ENCODE measurements at places on chromosomes 5 and 9.

- DNase-seq, result no peak
Measured at GRCh38 chr5:73160239-73160671, 12.7 kb upstream of the TMEM174 start.

GRCh38 chr9:19087106-19088000 is 15.4 kb downstream of the HAUS6 start:
- DNase-seq, result no peak

DNA sequence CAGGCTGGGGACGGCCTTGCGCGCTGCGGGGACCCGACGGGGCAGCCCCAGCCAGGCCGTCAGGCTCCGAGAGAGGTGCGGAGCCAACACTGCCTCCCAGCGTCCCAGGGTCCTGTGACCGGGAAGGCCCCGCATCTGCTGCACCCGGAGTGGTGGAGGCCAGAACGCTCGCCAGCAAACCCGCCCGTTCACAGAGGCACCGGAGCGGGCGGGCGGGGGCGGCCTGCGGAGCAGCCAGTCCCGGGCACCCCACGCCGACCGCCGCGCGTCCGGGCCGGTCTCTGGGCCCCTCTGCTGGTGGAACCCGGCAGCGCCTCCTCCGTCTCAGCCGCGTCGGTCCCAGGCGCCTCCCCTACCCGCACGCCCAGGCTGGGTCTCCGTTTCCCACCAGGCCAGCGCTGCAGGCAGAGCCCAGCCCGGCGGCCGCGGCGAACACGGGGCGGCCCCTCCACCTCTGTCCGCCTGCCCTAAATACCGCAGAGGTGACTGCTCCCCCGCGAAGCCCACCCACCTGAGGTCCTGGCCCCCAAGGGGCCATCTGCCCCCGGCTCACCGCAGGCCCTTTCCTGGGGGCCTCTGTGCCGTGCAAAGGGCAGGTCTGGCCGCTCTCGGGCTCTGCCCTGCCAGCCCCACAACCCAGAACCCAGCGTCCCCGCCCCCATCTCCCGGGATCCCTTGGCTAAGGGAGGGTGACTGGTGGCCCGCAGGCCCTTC is 15.9 kb downstream of the EXD3 start:
- DNase-seq, result peak; percentile 23

DNA sequence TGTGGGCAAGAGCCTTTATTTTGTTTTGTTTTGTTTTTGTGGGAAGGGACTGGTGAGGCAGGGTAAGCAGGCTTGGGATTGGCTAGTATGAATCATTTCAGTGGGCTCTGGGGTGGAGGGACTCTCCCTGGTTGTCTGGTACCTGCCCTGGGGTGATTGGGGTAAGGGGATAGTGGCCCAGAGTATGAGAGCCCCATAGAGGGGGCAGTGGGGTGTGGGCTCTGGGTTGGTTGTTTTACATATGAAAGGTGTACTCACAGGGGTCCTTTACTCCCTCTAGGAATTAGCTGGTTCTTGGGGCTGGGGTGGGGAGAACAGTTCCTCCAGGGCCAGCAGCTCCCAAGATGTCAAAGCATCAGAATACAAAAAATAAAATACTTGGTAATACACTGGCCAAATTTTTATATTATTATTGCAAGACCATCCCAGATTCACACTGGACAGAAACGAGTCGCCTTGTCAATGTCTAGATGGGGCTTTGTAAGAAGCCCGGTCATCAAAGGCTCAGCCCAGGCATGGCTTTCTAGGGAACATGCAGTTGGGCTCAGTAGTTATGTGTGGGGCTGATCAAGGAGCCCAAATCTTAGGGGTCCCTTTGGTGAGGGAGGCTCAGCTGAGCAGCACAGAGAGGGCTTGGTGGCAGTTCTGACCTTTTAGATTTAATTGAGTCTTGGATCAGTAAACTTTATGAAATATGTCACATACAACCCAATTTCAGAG is 190.5 kb downstream of the NXNL2 start:
- DNase-seq, result no peak

DNA sequence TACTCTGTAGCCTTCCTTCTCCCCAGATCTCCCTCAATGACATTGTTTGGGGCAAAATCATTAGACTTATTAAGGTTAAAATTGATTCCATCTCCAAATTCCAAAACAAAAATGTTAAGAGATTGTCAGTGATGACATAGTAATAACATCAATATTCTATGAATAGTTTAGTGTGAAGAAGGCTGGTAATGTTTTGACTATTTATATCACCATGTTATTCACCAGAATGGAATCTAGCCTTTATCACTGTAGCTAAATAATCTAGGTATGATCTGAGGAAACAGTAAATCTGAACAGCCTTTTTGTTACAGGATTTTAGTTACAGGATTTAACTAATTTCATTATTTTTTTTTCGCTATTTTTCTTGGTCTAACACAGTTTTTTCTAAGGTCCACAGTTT is 929 bp upstream of the PLPP6 start:
- DNase-seq, result no peak

DNA sequence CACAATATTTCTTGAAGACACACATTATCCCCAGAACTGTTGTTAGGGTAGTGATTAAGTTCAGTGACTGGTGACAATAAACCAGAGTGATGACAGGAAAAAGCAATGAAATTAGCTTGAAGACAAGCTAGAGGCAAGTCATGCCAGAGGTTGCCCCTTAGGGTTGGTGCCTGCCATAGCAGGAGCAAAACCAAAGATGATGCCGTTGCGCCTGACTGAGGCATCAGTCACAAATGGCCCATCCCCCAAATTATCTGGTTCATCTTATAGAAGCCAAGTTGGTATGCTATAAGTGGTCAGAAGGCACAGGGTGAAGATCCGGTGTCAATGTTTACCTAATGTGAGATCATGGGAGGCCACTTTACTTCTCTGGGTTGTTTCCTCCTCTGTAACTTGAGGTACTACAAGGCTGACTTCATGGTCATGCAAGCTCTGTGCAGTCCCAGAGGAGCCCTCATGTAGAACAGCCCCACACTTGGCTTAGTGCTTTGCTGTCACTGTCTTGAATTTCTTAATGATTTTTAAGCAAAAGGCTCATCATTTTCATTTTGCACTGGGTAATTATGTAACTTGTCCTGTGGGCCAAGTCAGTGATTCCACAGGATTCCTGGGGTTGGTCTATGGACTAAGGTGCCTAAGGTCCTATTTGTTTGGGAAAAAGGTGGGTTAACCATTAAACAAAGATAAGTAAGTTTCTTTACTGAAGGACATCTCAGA is 211.3 kb downstream of the MAN2A1 start:
- no peak for DNase-seq

DNA sequence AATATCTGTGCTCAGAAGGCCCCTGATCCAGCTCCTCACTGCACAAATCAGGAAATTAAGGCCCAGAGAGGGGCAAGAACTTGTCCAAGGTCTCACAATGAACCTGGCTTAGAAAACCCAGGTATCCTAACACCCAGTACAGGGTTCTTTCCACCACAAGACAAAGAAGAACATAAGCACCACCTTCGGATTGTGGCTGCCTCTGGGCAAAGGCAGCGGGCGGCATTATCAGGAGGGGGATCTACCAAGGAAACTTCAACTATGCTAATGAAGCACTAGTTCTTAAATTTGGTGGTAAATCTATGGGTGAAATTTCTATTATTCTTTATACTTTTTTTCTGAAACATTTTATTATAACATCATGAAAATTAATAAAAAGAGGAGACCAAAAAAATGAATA is 17.9 kb downstream of the ANXA6 start:
- no peak for DNase-seq

GRCh38 chr5:389197-389821 is 53.7 kb upstream of the EXOC3 start:
- no peak for DNase-seq

GRCh38 chr5:134460551-134460950 is 48.9 kb upstream of the CDKN2AIPNL start:
- no peak for DNase-seq

Measured in stimulated activated CD8-positive, alpha-beta memory T cell treated with anti-CD3 and anti-CD28 coated beads, Interleukin-7, amount 100 ng/mL, for 1 hour (primary cell).